ENCODE measurements at places on chromosomes 6 and 20.

- DNase-seq: no peak
Measured at GRCh38 chr20:46004889-46005473, 3.7 kb upstream of the MMP9 start.

GRCh38 chr6:10831609-10832008, 6.7 kb downstream of the MAK start:
- DNase-seq: no peak

GRCh38 chr6:90397929-90398674, 101.5 kb upstream of the BACH2 start:
- no peak for DNase-seq

DNA sequence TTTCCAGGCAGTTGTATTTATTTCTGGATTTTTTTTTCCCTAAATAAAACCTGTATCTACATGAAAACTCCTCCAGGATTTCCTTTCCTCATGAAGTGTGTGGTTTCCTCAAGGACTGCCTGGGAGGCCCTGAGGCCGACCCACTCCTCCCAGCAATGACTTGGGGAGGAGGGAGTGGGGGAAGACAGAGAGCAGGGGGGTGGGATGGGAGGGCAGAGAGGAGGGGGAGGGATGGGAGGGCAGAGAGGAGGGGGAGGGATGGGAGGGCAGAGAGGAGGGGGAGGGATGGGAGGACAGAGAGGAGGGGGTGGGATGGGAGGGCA, 161.8 kb upstream of the AGPAT4 start:
- DNase-seq: no peak

GRCh38 chr6:160439751-160440150, 91.6 kb downstream of the SLC22A3 start:
- no peak for DNase-seq

DNA sequence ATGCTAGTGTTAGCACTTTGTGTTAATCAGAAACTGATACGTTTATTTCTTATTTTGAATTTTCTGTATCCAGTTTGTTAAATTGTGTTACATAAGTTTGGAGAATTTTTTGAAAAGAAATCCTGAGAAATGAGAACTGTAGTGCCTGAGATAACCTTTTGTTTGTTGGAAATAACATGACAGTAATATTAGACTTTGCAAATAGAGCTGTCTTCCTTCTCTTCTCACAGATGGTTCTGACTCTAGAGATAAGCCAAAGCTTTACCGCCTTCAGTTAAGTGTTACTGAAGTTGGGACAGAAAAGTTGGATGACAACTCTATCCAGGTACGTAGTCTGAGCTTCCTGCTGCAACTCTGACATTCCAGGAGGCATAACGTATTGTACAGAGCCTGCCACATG, 69.9 kb downstream of the AFDN start:
- DNase-seq: no peak

- DNase-seq: no peak
Measured at GRCh38 chr6:133432021-133432989, 191.1 kb downstream of the EYA4 start.

Data from head of caudate nucleus (tissue), 42 donors.